ENCODE measurements at places on chromosomes 12 and 14.

GRCh38 chr14:24965934-24966578 is 83.9 kb downstream of the STXBP6 start:
- no peak for DNase-seq

- no peak for DNase-seq
These were observed 497.7 kb upstream of the RPL10L start for GRCh38 chr14:47149326-47149725.

DNA sequence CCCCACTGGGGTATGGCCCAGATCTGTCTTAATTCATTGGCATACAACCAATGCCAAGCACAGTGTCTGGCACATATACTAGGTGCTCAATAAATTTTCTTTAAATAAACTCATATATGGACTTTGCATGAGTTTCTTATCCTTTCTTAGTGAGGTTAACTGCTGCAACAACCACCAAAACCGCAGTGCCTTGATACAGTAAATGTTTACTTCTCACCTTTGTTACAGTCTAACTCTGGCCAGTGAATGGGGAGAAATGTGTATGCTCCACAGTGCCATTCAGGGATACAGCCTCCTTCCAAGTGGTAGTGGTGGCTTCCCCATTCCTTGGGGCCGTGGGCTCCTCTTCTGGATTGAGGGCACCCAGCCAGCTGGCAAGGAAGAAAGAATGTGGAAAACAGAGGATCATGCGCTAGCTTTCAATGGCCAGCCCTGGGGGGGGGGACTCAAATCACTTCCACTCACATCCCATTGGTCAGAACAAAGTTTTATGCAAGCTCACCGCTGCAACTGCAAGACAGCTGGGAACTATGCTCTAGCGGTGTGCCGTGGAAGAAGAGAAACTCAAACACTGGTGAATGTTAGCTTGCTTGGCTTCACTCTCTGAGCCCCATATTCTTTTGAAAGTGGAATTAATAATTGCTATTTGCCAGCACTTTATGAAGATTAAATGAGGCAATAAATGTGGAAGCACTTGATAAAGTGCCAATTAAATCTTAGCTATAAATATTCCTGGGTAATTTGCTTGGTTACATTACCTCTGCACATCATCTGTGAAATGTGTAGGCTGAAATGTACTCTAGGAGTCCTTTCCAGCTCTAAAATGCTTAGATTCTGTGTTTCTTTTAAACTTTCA is 51.0 kb upstream of the SOCS2 start:
- no peak for DNase-seq

GRCh38 chr12:111822886-111823285 is 19.1 kb upstream of the MAPKAPK5 start:
- DNase-seq, result no peak

GRCh38 chr12:47223848-47224213 is 144.1 kb upstream of the AMIGO2 start:
- no peak for DNase-seq

- no peak for DNase-seq
These were observed 28.0 kb upstream of the OSBPL8 start for GRCh38 chr12:76587428-76588178.

- no peak for DNase-seq
These were observed 178.6 kb downstream of the KSR2 start for GRCh38 chr12:117790198-117790597.

DNA sequence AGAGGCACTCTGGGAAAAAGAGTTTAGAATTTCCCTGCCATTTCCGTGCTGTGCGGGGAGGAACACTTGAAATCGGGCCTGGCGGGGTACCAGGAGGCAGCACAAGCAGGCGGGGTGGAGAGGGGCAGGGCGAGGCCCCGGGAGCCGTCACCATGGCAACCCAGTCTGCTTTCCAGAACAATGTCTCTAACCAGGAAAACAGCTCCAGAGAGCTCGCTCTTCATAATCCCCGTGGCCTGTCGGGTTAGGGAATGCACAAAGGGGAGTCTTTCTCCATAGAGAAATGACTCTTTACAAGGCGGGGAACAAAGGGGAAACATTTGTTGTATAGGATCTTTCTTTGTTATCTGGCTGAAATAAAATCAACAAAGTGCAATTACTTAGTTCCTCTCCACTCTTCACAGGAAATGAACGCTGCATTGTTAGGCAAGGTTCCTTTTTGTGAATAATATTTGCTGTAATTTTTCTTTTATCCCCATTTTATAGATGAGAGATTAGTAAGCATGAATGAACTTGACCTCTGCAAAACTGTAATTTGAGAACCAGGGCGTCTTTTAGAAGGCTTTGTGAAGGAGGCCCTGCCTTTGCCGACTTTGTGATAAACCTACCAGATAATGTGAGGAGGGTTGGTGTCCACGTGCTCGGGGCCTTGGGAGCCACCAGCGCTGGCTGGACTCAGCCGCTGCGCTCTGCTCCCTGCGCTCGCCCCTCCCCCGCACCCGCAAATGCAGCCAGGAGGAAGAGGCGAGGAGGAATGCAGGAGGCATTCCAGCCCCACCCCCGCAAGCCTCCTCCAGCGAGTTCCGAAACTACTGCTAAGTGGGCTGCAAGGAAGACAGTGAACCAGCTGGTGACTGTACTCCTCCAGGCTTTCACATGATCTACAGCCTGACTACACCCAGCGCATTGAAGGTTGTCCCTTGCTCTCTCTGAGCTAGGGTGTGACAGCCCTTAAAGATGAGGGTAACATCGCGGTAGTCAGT is 105.2 kb upstream of the ATF7IP start:
- no peak for DNase-seq

- DNase-seq, result no peak
These were observed 215.6 kb upstream of the USP15 start for GRCh38 chr12:62044450-62045135.

- no peak for DNase-seq
These were observed 68.2 kb downstream of the FBXW8 start for GRCh38 chr12:116978791-116979508.
